ENCODE measurements at places on chromosomes 12 and 14.

- DNase-seq, result no peak
Observed at GRCh38 chr12:26798023-26798422, 35.0 kb downstream of the ITPR2 start.

- DNase-seq, result peak; percentile 34
Observed at GRCh38 chr12:90515199-90516175, 439.5 kb downstream of the CCER1 start.

DNA sequence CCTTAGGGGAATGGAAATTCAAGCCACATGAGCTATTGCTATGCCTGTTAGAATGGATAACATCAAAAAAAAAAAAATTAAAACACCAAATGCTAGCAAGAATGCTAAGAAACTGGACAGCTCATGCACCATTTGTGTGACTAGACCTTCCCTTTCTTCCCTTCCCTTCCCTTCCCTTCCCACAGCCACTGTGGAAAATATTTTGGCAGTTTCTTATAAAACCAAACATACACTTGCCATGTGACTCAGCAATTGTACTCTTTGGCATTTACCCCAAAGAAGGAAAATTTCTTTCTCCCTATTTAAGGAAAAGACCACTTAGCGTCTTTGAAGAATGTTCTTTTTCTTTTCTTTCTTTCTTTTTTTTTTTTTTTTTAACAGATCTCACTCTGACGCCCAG lies 49.1 kb upstream of the FKBP4 start:
- DNase-seq, result no peak

- DNase-seq, result no peak
Observed at GRCh38 chr14:74468513-74468912, 24.6 kb downstream of the NPC2 start.

DNA sequence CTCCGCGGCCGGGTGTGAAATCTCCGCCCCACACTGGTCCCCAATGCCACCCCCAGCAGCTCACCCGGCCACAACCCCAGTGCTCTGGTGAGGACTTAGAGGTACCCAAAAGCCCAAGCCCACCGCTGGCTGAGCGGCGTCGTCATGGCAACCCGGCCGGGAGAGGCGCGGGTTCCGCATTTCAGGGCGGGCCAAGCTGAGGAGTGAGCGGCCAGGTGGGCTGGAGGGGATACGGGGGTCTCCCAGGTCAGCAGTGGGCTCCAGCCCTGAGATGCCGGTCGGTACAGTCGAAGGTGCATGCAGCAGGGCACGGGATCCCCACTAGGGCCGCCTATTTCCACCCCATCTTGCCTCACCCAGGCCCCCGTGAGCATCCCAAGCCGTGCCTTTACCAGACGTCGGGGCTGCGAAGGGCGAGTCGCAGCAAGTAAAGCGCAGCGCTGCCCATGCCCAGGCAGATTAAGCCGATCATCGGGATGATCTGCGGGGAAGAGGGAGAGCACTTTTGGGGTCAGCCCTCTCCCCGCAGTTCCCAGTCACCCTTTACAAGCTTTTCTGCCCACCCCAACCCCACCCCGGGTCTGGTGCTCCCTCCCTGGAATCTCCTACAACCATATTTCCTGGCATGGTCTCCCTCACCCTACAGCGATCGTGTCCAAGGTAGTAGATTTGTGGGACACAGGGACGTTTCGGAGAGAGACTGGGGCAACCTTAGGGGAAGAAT lies 6.9 kb downstream of the SHMT2 start:
- DNase-seq, result no peak

- DNase-seq, result no peak
Observed at GRCh38 chr12:113474635-113475436, 3.2 kb upstream of the LHX5 start.

GRCh38 chr12:51087818-51088217 lies 4.4 kb upstream of the CSRNP2 start:
- DNase-seq, result no peak

- no peak for DNase-seq
Observed at GRCh38 chr12:132400011-132400641, 70.7 kb upstream of the GALNT9 start.

DNA sequence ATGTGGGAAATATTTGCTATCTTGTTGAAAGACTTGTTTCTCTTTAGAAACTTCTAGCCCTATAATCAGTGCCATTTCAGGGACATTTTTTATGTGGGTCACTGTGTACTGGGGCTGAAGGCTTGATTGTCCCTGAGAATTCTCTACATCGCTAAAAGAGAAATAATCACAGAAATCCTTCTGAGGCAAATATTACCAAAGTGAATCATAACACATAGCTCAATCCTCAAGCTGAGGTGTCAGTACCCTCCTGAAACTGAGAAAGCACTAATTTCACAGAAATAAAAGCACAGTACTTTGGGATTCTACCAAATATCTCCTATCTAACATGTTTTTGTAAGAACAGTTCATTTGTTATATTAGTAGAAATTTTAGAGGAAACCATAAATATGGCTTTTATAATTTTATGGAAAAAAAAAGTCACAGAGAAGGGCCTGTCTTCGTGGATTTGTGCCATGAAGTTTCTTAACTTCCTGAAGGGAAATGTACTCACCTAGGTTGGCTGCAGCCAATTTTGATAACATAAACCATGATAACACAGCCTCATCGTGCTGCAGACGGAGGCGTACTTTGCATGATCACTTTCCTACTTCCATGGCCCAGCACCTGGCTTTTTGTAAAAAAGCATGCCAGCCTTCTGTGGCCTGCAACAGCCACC lies 163.7 kb upstream of the HIF1A start:
- no peak for DNase-seq

Data from glomerular endothelial cell (primary cell).